HCT116 (cell line): ENCODE measurements at places on chromosomes 5 and 9. TPM values are rescaled to one million over a fixed set of nuclear protein-coding genes. Genes with fewer than 3 reads are reported as not detected.

The DPYSL3 gene
- total RNA-seq = 17.2 TPM

The CDH10 gene
- not detected for total RNA-seq

The SGCD gene
- total RNA-seq = not detected

- H3K27me3 ChIP-seq = no peaks in the 10 kb centered on the region
- H3K27ac ChIP-seq = no peak overlapping the region
- DNase-seq = no peak
- H3K4me3 ChIP-seq = no peak overlapping the region
Measured at GRCh38 chr5:57166276-57166675, 7.6 kb upstream of the GPBP1 start.
